ENCODE measurements at places on chromosomes 7 and 10.

DNA sequence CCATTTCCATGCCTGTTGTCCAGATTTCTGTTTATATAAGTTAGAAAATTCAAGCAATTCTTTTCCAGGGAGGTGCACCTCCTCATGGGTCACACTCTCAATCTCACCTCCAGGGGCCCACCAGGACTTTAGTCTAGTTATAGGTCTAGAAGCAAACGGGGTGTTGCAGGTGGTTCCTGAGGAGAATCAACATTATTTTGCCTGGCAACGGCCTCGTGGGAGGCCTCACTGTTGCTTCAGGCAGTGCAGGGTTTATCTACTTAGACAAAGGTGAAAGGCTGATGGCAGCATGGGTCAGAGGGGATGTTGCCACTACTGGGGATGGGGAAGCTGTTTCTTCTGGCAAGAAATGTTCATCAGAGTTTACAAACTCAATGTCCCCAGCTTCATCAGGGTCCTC lies 56.7 kb upstream of the LRRC18 start:
- no peak for DNase-seq

GRCh38 chr10:7458556-7458955 lies 47.7 kb upstream of the SFMBT2 start:
- DNase-seq: no peak

DNA sequence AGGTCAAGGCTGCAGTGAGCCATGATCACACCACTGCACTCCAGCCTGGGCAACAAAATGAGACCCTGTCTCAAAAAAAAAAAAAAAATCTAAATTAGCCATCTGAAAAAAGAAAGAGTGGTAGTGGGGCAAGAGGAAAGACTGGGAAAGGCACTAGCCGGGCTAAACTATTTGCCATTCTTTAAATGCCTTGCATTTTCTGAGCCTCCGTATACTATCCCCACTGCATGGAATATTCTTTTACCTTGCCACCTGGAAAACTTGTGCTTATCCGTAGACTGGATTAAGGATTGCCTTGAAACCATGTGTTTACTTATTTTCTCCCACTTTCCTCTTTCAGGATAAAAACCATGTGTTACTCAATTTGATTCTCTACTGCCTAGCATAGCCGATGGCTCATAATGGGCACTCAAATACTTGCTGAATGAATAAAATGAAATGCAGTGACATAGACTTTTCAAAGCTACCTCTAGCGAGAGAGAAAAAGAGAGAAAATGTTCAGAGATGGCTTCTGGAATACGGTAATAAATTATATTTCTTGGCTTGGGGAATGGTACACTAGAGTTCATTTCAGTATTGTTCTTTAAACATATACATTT lies 30.6 kb downstream of the HYCC1 start:
- no peak for DNase-seq

DNA sequence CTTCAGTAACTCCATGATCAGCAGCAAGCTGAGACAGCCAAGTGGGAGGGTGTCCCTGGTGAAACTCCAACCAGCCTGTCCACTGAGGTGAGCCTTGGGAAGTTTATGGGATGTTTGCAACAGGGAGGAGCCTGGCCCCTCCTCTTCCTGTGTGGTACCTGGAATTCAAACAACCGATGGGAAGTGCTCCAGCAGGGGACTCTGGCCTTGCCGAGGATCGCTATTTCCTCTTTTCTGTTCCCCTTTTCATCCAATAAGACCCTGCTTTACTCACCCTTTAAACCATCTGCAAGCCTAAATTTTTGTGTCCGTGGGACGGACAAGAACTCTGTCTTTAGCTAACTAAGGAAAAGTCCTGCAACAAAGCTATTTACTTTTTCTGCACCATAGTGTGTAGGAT lies 491.1 kb upstream of the ZMIZ1 start:
- DNase-seq: no peak

DNA sequence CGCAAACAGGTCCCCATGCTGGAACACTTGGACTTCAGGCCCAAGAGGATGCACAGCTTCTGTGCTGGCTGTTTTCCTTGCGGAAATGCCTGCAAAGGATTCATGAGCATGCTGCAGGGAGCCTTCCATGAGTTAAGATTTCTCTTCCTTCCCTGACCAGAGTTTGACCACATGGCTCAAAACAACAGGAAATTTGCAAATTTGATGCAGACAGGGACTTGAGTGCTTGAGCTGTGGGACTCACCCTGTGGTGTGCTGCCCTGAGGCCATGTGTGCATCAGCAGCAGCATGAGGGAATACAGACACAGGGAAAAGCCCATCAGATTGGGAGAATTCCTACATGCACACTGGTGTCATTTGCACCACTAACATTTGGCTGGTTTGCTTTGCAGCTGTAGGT lies 195.4 kb downstream of the CDC14C start:
- DNase-seq: no peak

GRCh38 chr10:103855852-103856796 lies 748 bp upstream of the SH3PXD2A start:
- DNase-seq: no peak

DNA sequence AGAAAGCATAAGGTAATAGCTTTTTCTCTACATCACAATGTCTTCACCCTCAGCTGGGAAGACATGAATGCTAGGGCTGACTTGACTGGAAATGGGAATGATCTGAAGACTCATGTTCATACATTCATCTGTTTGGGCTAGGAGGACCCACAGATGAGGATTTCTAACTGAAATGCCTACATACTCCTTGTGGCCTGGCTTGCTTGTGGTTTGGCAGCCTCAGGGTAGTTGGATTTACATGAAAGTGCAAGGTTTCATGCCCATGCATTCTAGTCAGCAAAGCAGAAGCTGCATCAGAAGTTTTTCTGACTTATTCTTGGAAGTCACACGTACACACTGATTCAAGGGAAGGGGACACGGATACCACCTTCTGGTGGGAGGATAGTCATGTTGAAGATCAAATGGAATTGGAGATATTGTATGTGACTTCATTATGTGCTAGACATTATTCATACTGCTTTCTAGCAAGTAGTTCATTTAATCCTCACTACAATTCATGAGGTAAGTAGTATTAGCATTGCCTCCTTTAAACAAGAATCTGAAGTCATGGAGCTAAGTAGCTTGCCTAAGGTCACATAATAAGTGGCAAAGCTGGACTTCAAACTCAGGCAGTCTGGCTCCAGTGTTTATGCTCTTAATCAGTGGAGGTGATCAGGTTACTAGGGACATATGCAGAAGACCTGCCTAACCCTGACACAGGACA lies 957.0 kb downstream of the LRMDA start:
- no peak for DNase-seq

DNA sequence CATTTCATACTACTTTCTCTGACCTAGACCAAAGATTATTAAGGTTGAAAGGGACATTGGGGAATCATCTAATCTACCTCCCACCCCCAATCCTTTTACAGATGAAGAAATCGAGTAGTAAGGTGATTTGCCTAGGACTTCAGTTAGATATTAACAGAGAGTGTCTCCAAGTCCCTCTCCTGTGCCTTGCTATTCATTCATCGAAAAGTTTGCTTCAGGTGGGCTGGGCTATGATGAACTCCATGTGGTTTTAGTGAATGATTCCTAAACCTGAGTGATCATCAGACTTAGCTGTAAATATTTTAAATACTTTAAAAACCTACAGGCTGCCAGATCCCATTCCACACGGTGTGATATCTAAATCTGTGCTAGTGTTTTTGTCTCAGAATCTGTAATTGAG lies 259.4 kb upstream of the SORCS1 start:
- no peak for DNase-seq

DNA sequence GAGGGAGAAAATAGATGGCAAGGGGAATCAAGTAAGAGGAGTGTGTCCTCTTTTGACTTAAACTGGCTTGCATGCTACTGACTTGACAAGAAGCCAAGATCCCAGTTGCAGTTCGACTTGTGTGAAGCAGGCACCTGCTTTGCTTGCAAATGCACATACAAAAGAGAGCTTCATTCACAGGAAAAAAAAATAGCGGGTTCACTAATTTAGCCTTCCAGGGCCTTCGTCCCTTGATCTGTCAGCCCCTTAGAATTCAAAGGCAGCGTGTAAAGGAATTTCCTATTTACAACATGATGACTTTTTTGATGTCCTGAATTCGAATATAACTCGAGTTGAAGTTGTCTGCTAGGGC lies 192.1 kb downstream of the CELF2 start:
- no peak for DNase-seq

DNA sequence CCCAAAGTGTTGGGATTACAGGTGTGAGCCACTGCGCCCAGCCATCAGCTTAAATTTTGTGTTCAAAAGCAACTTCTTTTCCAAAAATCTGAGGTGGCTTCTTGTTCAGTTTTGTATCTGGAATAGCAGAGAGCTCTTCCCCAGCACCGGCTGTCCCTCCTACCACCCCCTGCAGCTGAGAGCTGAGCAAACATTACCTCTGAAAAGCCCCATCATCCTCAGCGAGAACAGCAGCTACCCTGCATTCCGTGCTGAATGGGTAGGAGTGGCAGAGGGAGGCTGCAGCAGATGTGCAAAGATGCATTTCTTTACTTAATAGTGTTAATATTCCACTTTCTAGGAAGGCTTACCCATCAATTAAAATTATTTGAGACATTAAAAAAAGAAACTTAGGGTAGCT lies 31.8 kb downstream of the CCM2 start:
- DNase-seq: no peak

- no peak for DNase-seq
Measured at GRCh38 chr7:127893547-127893946, 137.7 kb downstream of the LRRC4 start.

Measured in CD4-positive, alpha-beta T cell (primary cell).